ENCODE measurements at places on chromosomes 6 and 20.

GRCh38 chr20:6485351-6485750 is 282.1 kb upstream of the BMP2 start:
- no peak for DNase-seq

DNA sequence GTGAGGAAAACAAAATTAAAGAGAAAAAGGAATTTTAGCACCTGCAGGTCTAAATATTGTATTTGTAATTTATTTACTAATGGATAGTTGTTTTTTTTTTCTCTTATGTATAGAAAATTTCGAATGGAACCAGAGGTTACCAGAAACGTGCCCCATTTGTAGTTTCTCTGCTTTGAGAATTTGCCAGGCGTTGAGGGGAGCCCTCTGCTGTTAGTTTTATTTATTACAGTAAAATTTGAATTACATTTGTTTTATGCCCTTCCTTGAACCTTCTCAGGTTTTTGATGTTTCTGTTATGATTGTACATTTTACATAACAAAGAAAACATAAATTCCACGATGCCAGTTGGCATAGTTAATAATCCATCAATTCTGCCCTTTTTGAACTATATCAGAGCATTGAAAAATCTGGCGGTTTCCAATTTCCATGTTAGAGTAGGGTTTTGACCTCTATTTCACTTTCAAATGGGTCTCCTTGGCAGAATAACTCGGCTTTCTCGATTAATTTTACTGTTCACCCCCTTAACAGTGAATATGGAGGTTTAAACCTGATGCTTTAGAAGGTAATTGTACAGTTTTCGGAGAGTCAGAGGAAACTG is 35.1 kb upstream of the RFPL4B start:
- no peak for DNase-seq

- DNase-seq = no peak
Measured at GRCh38 chr20:33667245-33667675, 517 bp downstream of the ACTL10 start.

DNA sequence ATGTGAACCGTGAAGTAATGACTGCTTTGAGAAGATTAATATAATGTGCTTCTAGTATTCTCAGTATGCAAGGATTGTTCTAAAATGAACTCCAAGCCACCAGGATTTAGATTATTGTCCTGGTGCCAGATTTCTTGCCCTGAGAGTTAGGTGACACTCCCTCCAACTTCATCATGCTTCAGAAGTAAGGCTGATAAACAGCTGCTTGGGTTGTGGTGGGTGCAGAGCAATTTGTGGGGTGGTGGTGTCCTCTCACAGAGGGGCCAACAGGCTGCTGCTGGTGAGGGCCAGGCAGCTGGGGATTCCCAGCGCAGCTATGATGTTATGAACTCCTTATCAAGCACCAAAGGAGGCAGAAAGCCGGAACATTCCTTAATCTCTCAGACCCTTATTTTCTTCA is 114.6 kb downstream of the MCHR2 start:
- no peak for DNase-seq

DNA sequence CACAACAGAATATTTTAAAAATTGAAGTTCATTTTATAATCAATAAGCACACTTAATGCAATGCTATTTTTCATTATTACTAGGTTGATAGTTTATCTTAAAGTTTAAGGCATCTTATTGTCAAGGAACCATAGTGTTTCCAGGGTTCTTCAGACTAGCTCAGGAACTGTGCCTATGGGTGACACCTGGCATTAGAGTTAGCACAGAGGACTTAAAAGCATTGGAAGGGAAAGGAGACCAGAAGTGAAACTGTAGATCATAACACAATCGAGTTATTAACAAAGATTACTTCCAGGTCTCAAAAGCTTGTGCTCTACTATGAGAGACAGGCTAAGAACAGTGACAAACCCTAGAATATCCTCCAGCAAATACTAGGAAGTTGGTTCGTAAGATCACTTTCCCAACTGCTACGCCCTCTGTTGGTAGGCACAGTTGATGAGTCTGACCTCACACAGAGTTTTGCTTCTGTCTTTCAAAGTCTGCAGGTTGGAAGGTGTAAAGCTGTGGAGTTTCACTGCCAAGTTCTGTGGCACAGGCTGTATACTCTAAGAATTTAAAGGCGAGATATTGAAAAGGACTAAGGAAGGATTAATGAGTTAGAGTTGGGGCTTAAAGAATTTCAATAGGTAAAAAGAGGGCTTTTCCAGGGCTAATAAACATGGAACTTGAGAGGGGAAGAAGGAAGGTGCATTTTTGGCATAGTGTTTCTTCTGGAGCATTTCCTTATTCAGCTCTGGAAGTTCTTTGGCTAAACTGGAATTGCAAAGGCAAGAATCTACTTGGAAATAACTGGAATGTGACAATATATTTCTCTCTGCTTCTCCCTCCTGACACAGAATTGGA is 531.3 kb upstream of the JAG1 start:
- DNase-seq = peak; percentile 16

- DNase-seq = no peak
Measured at GRCh38 chr6:56172144-56172543, 75.2 kb downstream of the COL21A1 start.

DNA sequence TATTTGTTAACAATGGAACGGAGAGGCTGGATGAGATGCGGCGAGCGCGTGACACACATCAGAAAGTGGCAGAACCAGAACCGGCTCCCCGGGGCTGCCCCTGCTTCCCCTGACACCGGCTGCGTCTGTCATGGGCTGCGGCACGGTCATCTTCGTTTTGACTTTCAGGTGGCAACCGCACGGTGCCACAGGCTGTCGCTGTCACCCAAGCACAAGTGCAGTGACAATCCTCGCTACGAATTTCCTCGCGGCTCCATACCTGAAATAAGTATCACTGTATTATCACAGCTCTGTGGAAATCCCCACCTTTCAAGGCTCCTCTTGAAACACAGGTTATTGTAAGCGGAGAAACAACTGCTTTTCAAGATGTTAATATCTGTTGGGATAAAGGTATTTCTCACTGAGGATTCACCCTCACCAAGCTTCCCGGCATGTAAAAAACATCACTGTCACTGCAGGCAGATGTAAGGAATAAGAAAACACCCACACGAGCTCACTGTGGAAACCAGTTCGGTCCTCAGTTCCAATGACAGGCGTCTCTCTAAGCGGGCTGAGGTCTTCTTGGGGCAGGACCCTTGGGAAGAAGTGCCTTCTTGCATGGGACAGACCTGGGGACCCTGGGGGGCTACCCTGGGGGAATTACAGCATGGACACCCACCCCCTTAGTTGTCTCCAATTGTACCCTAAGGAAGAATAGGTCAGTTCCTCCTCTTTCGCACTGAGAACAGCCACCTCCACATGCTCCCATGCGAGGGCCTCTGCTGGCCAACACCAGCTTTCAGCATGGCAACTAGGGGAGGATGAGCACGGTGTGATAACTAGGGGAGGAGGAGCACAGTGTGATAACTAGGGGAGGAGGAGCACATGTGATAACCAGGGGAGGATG is 86.3 kb downstream of the DACT2 start:
- DNase-seq = no peak

- no peak for DNase-seq
Measured at GRCh38 chr6:30573113-30573512, 1.9 kb downstream of the ABCF1 start.

GRCh38 chr20:19784511-19785172 is 26.6 kb downstream of the RIN2 start:
- DNase-seq = peak; percentile 8

- no peak for DNase-seq
Measured at GRCh38 chr6:127085181-127085580, 33.3 kb upstream of the RSPO3 start.

DNA sequence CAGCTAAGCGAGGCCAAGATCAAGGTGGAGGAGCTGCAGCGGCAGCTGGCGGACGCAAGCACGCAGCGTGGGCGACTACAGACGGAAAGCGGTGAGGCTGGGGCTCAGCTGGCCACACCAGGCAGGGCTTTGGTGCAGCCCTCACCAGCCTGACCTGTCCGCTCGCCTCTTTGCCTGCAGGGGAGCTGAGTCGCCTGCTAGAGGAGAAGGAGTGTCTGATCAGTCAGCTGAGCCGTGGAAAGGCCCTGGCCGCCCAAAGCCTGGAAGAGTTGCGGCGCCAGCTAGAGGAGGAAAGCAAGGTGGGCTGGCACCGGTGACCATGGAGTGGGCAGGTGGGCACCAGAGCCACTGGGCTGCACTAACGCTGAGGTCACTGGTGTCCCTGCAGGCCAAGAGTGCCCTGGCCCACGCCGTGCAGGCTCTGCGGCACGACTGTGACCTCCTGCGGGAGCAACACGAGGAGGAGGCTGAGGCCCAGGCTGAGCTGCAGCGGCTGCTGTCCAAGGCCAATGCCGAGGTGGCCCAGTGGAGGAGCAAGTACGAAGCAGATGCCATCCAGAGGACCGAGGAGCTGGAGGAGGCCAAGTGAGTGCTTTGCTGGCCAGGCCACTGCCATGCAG is 42.8 kb downstream of the MYH7B start:
- DNase-seq = no peak

DNA sequence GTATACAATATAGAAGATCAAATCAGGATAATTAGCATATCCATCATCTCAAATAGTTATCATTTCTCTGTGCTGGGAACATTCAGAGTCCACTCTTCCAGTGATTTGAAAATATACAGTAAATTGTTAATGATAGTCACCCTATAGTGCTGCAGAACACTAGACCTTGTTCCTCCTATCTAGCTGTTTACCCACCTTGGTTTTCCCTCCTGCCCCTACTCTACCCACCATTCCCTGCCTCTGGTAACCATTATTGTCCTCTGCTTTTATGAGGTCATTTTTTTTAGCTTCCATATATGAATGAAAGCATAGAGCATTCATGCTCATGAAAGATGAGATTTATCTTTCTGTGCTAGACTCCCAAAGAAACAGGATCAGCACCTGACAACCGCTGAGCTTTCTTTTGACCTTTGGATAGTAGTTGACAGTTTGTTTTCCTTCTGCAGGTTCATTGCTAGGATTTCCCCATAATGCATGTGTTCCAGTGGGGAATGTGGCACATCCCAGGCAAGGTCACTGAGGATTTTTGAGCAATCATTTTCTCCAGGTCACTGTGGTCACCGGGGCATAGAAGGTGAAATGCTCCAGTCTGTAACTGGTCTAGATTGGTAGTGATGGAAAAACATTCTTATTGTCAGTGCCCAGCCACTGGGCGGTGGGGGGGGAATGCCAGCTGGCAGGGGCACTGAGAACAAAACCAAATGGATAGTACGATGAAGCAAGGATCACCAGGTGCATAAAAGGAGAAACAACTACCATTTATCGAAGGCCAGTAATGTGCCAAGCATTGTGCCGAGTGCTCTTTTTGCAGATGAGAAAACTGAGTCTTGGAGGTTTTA is 33.6 kb upstream of the BCAS1 start:
- no peak for DNase-seq

GRCh38 chr6:22726966-22727365 is 157.6 kb downstream of the HDGFL1 start:
- DNase-seq = no peak

GRCh38 chr6:47137073-47137472 is 94.9 kb upstream of the ADGRF1 start:
- DNase-seq = no peak

GRCh38 chr6:89826029-89826528 is 3.6 kb upstream of the CASP8AP2 start:
- no peak for DNase-seq

- DNase-seq = no peak
Measured at GRCh38 chr6:151805286-151805840, 2.1 kb upstream of the ESR1 start.

DNA sequence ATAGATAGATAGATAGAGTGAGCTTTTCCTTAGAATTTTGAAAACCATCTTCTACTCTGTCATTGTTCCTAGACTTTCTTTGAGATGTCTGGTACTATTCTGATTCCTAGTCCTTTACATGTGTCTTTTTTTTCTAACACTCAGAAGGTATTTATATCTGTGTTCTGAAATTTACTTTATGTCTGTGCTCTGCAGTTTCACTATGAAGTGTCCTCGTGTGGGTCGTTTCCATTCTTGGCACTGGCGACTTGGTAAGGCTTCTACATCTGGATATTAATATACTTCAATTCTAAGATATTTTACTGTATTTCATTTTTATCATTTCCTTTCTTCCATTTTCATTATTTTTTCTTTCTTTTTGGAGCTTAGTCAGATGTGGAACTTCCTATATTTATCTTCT is 87.0 kb downstream of the FHL5 start:
- no peak for DNase-seq

- DNase-seq = no peak
Measured at GRCh38 chr6:127538750-127539264, 19.7 kb upstream of the MTCL3 start.

GRCh38 chr20:44203161-44203560 is 7.4 kb downstream of the OSER1 start:
- no peak for DNase-seq
